ENCODE measurements at places on chromosomes 12 and 14.

- no peak for DNase-seq
Measured at GRCh38 chr12:8948701-8949341, 624 bp downstream of the M6PR start.

DNA sequence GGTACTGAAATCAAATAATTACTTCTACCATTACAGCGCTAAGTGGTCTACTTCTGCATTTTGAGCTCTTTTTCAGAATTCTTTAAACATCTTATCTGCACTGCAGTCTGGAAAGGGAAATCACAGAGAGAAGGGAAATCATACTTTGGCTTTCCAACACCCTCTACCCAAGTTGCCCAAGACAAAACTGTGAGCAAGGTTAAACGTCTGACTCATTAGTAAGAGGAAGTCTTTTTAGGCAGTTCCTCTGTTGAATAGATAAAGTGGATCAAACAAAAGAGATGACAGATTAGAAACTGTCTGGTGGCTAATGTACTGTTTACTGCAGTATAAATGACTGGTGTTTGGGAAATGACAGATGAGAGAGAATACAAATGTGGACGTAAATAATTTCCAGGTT, 858.1 kb downstream of the NRXN3 start:
- no peak for DNase-seq

- peak; percentile 29 for DNase-seq
Measured at GRCh38 chr12:48105321-48105866, 485 bp downstream of the SENP1 start.

- no peak for DNase-seq
Measured at GRCh38 chr12:79426121-79426520, 264.6 kb downstream of the PAWR start.

DNA sequence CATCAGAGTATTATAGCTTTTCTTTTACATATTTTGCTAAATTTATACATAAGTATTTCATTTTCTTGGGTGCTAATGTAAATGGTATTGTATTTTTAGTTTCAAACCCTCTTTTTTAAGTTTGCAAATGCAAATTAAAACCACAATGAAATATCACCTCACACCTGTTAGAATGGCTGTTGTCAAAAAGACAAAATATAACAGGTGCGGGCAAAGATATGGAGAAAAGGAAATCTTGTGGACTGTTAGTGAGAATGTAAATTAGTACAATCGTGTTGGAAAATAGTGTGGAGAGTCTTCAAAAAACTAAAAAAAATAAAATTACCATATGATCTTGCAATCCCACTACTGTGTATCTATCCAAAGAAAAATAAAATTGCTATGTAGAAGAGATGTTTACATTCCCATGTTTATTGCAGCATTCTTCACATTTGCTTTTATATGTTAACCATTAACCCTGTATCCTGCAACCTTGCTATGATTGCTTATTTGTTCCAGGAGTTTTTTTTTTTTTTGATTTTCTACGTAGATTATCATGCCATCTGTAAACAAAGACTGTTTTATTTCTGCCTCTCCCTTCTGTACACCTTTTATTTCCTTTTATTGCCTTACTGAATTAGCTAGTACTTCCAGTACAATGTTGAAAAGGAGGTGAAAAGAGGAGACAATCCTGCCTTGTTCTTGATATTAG, 405.4 kb upstream of the MIS18BP1 start:
- no peak for DNase-seq

All from activated CD4-positive, CD25-positive, alpha-beta regulatory T cell (primary cell).